Activated T-cell treated with anti-CD3 and anti-CD28 coated beads, Interleukin-2, amount 50 U/mL, for 24 hours (primary cell): ENCODE measurements at places on chromosomes 7 and 10.
A peak's percentile ranks its signal among the peaks of the same experiment; 100 is the strongest.

DNA sequence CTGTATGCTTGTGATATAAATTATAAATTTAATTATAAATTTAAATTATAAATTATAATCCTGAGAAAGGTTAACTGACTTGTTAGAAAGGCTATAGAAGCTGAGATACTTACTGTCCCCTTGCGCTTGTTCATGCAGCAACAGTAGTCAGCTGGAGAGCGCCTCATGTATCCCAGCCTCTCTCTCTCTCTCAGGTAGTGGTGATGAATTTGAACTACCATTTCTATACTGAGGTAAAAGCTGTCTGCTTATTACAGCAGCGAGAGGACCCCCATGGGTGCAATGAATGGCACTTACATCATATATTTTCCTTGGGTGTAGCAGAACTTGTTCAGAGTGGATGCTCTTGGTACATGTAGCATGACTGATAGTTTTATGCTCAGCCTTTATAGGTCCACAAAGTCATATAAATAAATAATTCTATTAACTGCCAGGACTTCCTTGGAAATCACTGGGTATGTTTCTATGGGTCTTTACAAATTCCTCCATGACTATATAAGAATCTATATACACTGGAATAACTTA lies 1308.7 kb downstream of the REEP3 start:
- H3K27me3 ChIP-seq, result no peaks in the 10 kb centered on the region
- no peak overlapping the region for H3K27ac ChIP-seq
- no peak overlapping the region for H3K4me3 ChIP-seq
- no peaks in the 10 kb centered on the region for H3K36me3 ChIP-seq

DNA sequence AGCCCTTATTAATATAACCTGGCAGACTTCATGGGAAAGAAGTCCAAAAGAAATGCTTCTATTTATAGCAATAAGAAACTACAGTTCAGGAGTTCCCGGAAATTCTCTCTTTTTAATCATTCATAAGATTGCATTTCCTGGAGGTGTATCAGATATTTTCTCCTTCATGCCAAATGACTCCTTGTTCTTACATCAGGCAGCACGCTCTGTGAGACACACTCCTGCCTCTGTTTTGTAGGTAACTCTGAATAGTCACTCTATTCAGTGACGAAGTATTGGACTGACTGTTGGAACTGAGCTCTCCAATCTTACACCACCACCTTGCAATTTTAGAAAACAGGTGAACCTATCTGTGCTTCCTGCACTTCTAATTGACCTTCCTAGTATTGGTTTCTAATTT lies 78.7 kb upstream of the MSRB2 start:
- H3K27me3 ChIP-seq, result peaks cover 39% of the 10 kb centered on the region
- DNase-seq, result no peak
- H3K36me3 ChIP-seq, result no peaks in the 10 kb centered on the region
- H3K4me1 ChIP-seq, result no peaks in the 10 kb centered on the region
- H3K4me3 ChIP-seq, result no peak overlapping the region

DNA sequence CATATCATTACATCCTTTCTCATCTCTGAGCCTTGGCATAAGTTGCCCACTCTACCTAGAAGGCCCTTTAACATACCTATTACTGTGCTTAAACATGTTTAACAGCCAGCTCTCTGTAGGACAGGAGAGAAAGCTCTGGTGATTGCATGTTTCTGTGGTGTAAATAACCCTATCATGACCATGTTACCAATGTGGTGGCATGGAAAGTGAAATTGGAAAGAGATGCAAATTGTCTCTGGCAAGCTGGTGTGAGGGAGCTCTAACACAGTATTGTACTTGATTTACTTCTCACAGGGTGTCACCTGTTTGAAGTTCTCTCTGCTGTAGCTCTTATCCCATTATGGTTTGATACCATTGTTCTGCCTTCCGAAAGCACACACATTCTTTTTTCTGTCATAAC lies 231.8 kb upstream of the DKK1 start:
- no peak overlapping the region for H3K27ac ChIP-seq
- no peaks in the 10 kb centered on the region for H3K4me1 ChIP-seq

DNA sequence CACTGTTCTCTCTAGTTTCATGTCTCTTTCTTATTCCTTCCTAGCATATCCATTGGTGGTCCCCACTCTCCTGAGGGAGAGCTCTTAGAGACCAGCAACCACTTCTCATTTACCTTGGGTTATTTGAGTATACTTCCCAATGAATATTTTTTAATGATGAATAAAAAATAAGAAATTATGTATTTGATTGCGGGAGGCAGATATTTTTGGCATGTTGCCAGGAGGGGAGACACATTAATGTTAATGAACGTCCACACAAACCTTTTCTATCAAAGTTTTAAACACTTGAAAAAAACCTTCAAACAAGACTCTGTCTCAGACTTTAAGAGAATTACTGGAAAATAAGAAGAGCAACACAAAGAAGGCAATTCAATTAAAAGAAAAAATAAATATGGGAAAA lies 260.6 kb upstream of the MAGI2 start:
- H3K36me3 ChIP-seq, result no peaks in the 10 kb centered on the region
- H3K27ac ChIP-seq, result no peak overlapping the region
- DNase-seq, result no peak
- H3K4me1 ChIP-seq, result no peaks in the 10 kb centered on the region
- no peak overlapping the region for H3K4me3 ChIP-seq
- H3K27me3 ChIP-seq, result no peaks in the 10 kb centered on the region

- no peaks in the 10 kb centered on the region for H3K36me3 ChIP-seq
- peak overlapping the region; percentile 32 for H3K27ac ChIP-seq
- DNase-seq, result no peak
- H3K4me1 ChIP-seq, result peaks cover 22% of the 10 kb centered on the region
- H3K27me3 ChIP-seq, result no peaks in the 10 kb centered on the region
Observed at GRCh38 chr10:68869623-68870022, 31.5 kb upstream of the DDX50 start.

GRCh38 chr10:86968271-86968993 lies at the start of gene ADIRF:
ADIRF (plus strand) TSS chr10:86968482; CDS start chr10:86968545, 63 bp downstream.
- H3K4me3 ChIP-seq, result peak within 1 kb of the TSS; percentile 23
- H3K4me1 ChIP-seq, result peaks cover 44% of the 10 kb centered on the region
- peaks cover 7% of the 10 kb centered on the region for H3K27me3 ChIP-seq
- H3K27ac ChIP-seq, result no peak within 1 kb of the TSS

- H3K36me3 ChIP-seq, result no peaks in the 10 kb centered on the region
- no peak overlapping the region for H3K4me3 ChIP-seq
- no peaks in the 10 kb centered on the region for H3K27me3 ChIP-seq
- H3K27ac ChIP-seq, result no peak overlapping the region
- H3K4me1 ChIP-seq, result no peaks in the 10 kb centered on the region
Observed at GRCh38 chr10:58648131-58648530, 135.5 kb downstream of the BICC1 start.

DNA sequence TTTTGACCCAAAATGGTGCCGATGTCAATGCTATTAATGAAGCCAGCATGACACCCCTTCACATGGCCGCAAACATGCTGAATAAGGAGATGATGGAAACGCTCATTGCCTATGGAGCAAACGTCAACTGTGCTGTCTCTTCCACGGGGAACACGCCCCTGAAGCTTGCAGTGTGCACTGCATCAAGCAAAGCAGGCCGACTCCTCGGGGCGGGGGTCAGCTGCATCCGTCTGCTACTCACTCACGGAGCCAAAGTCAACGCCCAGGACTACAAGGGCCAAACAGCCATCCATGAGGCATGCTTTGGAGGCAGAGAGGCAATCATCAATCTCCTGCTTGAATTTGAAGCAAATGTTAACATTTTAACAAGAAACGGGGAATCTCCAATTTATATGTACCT lies 4.5 kb downstream of the ANKRD61 start:
- peaks cover 8% of the 10 kb centered on the region for H3K4me1 ChIP-seq
- no peak overlapping the region for H3K27ac ChIP-seq

DNA sequence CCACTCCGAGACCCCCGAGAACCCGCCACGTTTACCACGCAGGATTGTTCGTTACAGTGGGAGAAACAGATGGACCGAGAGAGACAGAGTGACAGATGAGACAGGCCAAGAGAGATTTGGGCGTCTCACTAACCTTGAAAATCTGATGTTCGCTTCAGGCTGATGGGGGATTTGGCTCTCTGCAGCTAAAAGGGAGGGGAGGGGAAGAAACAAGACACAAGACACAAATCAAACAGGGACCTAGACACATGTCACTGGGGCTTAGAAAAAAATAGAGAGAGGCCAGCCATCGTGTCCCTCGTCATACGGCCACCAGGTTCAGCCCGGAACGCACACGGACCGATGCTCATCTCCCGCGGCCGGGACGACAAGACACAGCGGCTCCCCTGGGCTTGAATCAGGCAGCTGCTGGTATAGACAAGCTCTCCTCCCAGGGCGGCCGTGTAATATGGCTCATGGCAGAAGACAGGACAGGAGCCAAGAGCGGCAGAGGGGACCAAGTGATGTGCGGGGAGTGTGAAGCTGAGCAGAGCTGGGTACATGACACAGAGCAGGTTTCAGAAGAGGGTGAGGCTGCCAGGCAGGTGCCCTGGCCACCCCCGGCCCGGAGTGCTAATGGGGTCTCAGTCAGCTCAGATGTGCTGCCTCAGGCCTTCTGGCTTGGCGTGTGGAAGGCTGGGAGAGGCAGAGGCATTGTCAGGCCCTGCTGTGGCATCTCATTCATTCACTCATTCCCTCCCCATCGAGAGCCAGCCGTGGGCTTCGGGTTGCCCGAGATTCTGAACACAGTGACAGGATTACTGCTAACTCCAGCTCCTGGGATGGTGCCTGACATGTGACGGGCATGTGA lies 88.5 kb upstream of the GNA12 start:
- H3K36me3 ChIP-seq, result peaks cover 83% of the 10 kb centered on the region
- H3K4me1 ChIP-seq, result peaks cover 13% of the 10 kb centered on the region
- peak overlapping the region; percentile 71 for H3K27ac ChIP-seq
- no peak for DNase-seq
- H3K27me3 ChIP-seq, result no peaks in the 10 kb centered on the region

- DNase-seq, result no peak
- H3K27me3 ChIP-seq, result no peaks in the 10 kb centered on the region
- H3K4me1 ChIP-seq, result no peaks in the 10 kb centered on the region
- no peak overlapping the region for H3K27ac ChIP-seq
Observed at GRCh38 chr10:85003083-85003482, 674.7 kb downstream of the CCSER2 start.

DNA sequence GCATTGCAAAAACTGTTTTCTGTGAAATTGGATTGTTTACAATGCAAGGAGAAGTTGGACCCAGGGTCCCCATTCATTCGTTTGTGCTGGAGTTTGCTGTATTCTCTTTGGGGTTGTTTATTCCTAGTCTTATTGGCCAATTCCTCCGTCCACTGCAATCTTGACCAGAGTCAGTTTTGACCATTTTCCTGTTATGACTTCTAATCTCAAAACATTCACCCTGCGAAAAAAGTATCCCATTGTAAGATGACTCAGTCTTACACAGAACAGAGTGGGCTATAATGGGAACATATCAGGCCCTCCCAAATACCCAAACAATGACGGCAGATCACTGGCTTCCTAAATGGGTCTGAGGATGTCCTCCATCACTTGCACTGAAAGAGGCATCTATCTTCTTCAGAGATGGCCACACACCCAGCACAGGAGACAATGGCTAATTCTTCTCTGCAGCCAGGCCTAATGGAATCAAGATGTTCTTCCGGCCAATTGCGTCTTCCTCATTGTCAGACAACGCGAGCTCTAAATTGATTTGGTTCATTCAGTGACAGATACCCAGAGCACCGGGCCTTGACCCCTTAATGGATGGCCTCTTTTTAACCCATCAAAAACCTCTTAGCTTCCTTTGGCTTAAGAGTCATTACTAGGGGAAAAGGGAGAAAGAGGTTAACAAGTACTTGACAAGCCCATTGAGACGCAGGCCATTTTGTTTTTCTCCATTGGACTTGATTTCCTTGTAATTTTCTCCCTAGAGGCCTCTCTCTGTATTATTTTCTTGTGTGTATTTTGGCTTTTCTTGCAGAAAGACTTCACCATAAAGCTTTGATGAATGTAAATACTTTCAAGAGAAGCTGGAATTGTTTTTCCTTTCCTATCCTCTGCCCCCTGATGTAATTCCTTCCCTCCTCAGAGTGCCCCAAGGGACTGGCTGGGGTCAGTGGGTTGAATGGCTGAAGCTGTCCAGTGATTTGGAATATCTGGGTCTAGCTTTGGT lies 129.6 kb downstream of the PRPF18 start:
- H3K36me3 ChIP-seq, result no peaks in the 10 kb centered on the region
- peaks cover 3% of the 10 kb centered on the region for H3K27me3 ChIP-seq
- no peak overlapping the region for H3K27ac ChIP-seq
- H3K4me3 ChIP-seq, result no peak overlapping the region

DNA sequence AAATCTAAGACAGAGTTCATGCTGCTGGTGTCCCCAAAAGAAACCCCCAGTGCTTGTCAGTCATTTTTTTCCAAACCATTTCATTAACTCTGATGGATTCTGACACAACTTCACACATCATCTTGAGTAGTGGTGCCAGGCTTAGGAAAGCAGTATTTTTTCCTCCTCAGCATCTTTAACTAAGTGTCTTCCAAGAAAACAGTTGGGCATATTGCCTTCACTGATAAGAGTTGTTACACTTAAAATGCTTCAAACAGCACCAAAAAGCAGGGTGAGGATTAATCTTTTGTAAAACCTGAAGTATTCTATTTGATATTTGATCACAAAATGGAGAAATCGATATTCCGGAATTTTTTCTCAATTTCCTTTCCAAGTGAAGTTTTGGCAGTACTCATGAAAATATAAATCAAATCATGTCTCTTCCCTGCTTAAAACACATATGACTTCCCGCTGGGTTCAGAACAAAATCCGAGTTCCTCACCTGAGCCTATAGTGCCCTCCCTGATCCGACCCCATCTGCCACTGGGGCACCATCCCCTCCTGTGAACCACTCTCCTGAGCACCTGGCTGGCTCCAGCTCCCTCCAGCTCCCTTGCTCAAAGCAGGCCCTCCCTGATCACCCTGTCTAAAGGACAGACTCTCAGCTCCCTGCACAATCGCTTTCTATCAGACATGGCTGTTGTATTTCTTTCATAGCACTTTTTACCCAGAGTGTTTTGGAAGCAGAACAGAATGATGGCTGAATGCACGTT lies 61.6 kb downstream of the CYTH3 start:
- no peaks in the 10 kb centered on the region for H3K4me1 ChIP-seq
- no peak overlapping the region for H3K4me3 ChIP-seq
- no peak for DNase-seq
- no peaks in the 10 kb centered on the region for H3K36me3 ChIP-seq
- H3K27ac ChIP-seq, result no peak overlapping the region

- H3K36me3 ChIP-seq, result no peaks in the 10 kb centered on the region
- H3K4me3 ChIP-seq, result no peak overlapping the region
- peak overlapping the region; percentile 78 for H3K27ac ChIP-seq
Observed at GRCh38 chr10:11874568-11875493, 51.7 kb downstream of the PROSER2 start.

DNA sequence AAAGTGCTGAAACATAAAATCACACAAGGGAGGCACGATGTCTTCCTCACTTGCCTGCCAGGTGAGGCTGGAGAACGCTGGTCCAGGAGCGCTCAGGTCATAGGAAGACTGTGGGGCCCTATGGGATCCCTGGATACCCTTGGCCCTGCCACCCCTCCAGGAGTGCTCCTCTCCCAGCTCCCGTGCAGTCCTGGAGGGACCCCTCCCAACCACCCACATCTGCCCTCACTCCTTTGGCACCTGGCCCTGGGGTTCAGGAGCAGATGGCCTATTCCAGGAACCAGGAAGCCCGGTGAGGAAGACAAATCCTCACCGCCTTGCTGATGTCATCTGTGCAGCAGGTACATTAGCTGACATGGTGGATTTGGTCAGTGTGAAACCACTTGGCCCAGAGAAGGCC lies 3.7 kb upstream of the CXCL12 start:
- no peak for DNase-seq
- no peaks in the 10 kb centered on the region for H3K36me3 ChIP-seq
- H3K4me3 ChIP-seq, result no peak overlapping the region
- no peak overlapping the region for H3K27ac ChIP-seq
- peaks cover 6% of the 10 kb centered on the region for H3K4me1 ChIP-seq
